Erythroblast (primary cell): ENCODE measurements at places on chromosomes 4 and X.
A peak's percentile ranks its signal among the peaks of the same experiment; 100 is the strongest.

- DNase-seq, result no peak
These were observed 150.1 kb downstream of the DHX15 start for GRCh38 chr4:24434241-24434640.

GRCh38 chr4:122625156-122625555, 4.3 kb upstream of the IL21 start:
- DNase-seq, result no peak

DNA sequence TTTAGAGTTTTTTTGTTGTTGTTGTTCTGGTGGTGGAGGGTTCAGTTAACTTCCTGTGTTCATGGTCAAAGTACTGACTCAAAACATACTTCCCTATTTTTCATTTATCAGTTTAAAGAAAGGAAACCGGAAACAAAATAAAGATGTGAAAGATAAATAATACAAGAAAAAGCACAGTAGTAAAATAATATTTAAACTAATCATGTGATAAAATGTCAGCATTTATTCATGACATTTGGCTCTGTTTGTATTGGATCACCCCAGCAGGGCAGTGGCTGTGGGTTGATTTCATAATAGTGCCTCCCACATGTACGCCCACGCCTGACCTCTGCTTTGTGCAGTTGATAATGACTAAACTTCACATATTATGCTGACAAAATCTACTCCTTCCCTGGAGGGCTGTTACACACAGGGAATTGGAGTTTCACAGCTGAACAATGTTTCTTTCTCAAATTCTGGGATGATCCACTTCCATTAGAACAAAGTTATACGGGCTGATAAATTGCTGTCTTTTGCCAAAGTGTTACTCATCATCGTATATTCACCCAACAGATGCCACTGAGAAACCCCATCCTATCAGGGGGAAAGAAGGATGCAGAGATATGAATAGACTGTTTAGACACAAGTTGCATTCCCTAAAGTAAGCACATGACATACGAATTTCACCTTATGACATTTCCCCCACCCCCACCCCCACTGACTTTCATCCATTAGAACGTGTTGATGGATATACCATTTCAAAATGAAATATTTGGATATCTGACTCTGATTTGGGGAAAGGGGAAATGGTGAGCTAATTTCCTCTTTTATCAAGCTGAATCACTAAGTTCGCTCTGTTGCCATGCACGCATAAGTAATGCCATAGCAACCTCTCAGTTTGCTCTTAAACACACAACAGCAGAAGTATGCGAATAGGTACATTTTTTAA, 48.3 kb downstream of the AMELX start:
- DNase-seq, result peak; percentile 65

DNA sequence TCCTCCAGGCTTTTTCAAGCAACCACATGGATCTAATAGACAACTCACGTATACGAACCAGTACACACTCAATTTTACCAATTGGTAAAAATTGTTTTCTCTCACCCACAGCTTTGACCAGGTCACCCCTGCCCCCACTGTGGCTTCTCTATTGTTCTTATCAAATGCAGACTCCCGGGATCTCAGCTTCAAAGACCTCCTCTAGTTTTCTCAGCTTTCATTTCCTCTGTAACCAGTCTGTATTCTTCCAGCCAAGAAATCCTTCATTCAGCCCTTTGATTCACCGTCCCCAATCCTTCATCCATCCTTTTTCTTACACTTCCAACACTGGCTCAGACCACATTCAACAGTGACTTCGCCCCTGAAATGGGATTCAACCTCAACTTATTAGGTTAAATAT, 120.7 kb downstream of the CORIN start:
- DNase-seq, result no peak

- no peak for DNase-seq
These were observed 23.8 kb upstream of the PLK4 start for GRCh38 chr4:127856813-127857447.

- no peak for DNase-seq
These were observed 14.7 kb downstream of the DHX15 start for GRCh38 chr4:24569662-24570061.
